Left kidney (tissue), 8 donors: ENCODE measurements at places on chromosomes 13 and 19. TPM values are rescaled to one million over a fixed set of nuclear protein-coding genes. Genes with fewer than 3 reads are reported as not detected.
A peak's percentile ranks its signal among the peaks of the same experiment; 100 is the strongest.

Gene POU4F1
- 0.03 TPM for polyA plus RNA-seq

Gene FLT1
- 33.8 TPM for polyA plus RNA-seq

DNA sequence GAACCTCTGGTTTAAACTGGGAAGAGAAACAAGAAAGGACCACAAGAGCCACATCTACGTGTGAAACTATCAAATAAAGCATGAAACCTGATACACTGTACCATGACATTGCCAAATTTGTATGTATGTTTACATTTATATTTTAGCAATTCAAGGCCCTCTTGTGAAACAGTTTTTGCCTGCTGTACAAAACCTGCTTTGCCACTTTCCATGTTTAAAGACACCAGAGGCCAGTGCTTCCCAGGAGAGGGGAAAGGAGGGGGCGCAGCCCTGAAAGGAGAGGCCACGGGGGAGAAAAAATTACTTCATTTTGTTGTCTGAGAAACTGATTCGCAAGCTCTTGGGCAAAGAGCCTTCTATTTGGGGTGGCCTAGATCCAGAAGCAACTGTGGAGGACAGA lies 124.8 kb downstream of the DCLK1 start:
- DNase-seq, result no peak

- no peak for DNase-seq
Observed at GRCh38 chr13:37360556-37360955, 238.0 kb downstream of the POSTN start.

DNA sequence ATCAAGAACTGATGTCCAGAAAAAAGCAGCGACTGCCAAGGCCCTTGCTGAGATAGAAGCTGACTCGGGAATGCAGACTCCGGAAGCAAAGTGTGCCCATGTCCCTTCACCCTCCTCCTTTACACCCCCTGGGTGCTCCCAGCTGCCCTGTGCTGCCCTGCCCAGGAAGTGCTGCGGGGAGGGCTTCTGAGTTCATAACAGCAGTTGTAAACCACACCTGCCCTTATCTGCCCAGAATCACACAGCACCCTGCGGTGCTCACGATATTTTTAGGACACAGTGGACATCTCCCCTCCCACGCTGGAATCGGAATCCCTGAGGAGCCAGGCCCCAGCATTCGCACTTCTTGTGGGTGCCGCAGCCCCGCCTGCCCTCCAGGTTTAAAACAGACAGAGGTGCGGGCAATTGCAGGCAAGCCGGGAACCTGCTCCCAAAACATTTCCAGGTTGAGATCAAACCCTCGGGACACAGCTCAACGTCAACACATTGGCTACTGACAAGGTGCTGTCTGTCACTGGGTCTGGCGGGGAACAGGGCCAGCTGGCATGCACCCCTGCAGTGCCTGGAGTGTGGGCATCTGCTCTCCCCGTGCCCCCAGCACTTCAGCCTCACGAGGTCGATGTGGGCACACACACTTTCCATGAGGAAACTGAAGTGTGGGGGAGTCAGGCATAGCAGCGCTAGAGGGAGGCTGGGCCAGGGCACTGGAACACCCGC lies 36.8 kb downstream of the RAB20 start:
- DNase-seq, result no peak

Gene CGB5
- polyA plus RNA-seq, result not detected

Gene MYH14
- 22.9 TPM for polyA plus RNA-seq

- no peak for DNase-seq
Observed at GRCh38 chr13:68030152-68030809, 800.1 kb upstream of the PCDH9 start.

DNA sequence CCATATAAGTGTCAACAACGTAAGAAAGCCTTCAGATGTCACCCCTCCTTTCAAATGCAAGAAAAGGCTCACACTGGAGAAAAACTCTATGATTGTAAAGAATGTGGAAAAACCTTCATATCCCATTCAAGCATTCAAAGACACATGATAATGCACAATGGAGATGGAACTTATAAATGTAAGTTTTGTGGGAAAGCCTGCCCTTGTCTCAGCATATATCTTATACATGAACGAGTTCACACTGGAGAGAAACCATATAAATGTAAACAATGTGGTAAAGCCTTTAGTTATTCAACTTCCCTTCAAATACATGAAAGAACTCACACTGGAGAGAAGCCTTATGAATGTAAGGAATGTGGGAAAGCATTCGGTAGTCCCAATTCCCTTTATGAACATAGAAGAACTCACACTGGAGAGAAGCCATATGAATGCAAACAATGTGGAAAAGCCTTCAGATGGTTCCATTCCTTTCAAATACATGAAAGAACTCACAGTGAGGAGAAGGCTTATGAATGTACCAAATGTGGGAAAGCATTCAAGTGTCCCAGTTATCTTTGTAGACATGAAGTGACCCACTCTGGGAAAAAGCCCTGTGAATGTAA lies 11.1 kb downstream of the ZNF844 start:
- no peak for DNase-seq

DNA sequence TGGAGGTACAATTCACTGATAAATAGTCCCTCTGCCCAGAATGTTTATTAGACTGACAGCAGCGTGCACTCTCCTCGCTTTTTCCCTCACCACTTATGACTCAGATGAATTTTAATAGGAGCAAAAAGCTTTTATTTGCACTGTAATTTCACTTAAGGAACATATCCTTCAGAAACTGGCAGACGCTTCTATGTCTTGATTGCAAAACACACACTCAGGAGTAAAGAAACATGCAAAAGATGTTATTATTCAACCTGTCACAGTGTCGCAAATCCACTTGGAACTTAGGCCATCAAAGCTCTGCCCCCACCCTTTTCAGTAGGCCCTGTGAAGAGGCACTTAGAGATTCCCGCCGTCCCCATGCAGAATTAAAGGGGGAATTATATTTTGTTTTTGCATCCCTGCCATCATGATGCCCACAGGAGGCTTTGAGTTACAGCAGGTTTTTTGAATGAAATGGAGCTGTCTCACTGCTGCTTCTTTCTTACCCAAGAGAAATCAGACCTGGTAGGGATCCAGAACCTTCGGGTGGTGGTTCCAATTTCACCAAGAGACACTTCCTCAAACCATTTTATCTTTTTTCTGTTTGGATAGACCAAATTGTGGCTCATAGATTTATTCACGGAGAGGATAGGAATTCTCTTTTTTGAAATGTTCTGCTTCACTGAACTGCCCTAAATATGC lies 74.5 kb downstream of the GGACT start:
- no peak for DNase-seq

DNA sequence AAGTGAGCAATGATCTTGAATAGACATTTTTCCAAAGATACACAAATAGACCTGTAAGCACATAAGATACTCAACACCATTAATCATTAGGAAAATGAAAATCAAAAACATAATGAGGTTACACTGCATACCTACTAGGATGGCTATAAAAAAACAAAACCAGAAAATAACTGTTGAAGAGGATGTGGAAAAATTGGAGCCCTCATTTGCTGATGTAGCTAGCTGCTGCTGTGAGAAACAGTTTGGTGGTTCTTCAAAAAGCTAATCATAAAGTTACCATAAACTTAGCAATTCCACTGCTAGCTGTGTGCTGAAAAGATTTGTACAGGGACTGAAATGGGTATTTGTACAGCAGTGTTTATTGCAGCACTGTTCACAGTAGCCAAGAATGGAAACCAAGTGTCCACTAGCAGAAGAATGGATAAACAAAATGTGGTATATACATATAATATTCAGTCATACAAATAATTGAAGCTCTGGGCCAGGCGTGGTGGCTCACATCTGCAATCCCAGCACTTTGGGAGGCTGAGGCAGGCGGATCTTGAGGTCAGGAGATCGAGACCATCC lies 46.2 kb downstream of the PDS5B start:
- no peak for DNase-seq

GRCh38 chr13:51832471-51833152 lies 12.4 kb downstream of the TMEM272 start:
- DNase-seq, result no peak

- DNase-seq, result no peak
Observed at GRCh38 chr13:103839460-103839859, 773.2 kb upstream of the SLC10A2 start.

Gene WDR62
- polyA plus RNA-seq, result 7.8 TPM

Gene AMER2
- polyA plus RNA-seq, result 0.35 TPM

DNA sequence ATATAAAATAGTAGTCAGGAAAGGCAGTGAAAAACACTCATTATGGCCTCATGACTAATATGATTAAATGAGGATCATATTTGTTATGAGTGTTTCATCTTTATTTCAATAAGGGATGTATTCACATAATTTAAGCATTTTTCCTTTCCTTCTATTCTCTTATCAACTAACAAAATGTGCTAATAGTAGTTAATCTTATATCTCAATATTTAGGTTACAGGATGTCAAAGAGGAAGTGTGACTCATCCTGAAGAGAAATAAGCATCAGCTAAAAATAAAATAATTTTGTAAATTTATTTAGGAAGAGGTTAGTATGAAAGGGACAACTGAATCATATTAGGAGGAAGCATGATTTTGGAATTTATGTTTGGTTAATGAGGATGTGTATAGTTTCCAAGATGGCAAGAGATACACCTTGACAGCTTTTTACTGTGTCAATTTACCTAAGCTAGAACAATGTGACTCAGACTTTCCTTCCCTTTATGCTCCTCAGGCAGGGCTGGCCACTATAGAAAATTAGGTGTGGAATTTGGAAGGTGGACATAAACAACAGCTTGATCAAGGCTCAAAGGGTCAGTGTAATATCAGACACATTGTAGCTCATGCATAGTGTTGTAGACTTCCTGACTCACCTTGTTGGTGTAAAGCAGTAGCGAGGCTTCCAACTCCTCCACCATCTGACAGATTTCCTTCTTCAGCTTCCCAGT lies 172.7 kb downstream of the SLITRK1 start:
- no peak for DNase-seq

GRCh38 chr13:42110410-42111155 lies 62.1 kb downstream of the DGKH start:
- peak; percentile 75 for DNase-seq

DNA sequence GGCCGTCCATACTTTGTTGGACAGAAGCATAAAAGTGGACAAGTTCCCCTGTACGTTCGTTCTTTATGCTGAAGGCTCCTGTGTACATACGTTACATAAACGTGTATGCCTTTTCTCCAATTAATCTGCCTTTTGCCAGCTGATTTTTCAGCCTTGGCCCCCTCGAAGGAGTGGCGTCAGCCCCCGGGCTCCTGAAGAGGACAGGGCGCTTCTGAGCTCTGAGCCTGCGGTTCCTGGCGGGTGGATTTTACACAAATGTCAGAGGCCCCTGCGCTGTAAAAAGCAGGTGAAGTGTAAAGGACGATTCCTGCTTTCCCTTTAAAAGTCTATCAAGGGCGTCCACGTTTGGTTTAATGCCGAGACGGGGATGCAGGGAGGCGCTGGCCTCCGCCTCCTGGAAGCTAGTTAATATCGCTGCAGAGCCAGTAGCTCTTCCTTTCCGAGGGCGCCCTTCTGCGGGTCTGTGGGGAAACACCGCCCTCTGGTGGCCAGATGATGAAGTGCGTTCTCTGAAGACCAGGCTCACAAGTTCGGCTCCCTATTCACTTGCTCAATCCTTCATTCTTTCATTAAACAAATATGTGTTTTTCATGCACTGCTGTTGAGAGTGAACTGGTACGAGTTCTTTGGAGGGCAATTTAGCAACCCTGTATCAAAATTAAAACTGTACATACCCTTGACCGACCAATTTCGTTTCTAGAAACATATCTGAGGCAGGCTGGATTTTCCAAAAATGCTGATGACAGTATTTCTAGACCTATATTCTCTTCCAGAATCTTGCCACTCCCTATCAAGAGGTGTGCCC lies 62.0 kb downstream of the GPR12 start:
- DNase-seq, result peak; percentile 81

GRCh38 chr13:101157261-101157660 lies 259.0 kb downstream of the NALCN start:
- DNase-seq, result no peak

Gene C19orf25
- polyA plus RNA-seq, result 19.5 TPM

GRCh38 chr19:5078182-5078581 lies 109.3 kb downstream of the KDM4B start:
- no peak for DNase-seq

Gene MAB21L1
- 0.07 TPM for polyA plus RNA-seq

DNA sequence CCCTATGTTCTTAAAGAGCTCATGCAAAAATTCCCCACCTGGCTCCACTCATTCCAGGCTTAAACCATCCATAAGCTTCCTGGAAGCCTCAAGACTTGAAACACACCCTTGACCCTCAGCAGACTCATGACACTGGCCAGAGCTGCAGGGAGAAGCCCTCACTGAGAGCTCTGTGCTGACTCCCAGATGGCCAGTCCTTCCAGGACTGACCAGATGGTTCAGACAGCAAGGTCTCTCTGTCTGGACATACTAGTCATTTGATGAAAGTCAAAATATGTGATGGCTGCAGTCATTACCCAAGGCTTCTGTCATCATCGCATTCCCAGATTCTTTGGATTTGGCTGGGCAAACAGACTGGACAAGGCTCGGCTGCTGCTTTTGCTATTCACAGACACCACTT lies 397.4 kb downstream of the FOXO1 start:
- DNase-seq, result no peak

GRCh38 chr19:53980539-53981375 lies 10.7 kb upstream of the CACNG6 start:
- no peak for DNase-seq

DNA sequence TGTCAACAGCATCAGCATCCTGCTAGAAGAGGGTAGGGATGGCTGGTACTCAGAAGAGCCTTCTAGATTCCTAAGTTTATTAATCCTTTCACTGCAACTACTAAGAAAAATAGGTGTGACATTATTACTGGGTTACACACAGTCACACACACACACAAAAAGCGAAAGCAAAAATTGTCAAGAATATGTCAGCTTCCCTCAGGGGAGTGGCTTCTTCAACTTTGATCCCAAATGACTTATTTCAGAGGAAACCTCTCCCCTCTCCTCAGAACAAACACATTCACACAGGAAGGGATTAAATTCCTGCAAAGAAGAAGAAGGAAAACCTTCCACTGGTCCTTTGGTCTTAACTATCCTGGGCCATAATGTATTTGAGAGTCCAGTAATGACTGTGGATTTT lies 20.1 kb upstream of the IGFL1 start:
- no peak for DNase-seq

DNA sequence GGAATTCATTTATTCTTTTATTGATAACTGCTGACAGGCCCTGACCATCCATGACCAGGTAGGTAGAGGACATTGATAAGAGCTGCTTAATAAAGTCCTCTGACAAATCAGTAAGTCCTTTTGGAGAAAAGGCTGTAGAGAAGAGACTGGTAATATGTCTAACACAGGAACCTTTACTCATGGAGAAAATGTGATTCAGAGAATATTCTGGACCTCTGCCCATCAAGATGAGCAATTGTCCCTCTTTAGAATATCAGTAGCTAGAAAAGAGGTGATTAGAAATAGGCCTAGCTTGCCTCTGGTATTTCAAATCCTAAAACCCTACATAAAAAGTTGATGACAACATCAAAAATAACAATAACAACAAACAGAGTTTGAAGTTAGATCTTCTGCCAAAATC lies 642.3 kb downstream of the TBC1D4 start:
- DNase-seq, result no peak
